ENCODE measurements at places on chromosomes 3 and 15.

DNA sequence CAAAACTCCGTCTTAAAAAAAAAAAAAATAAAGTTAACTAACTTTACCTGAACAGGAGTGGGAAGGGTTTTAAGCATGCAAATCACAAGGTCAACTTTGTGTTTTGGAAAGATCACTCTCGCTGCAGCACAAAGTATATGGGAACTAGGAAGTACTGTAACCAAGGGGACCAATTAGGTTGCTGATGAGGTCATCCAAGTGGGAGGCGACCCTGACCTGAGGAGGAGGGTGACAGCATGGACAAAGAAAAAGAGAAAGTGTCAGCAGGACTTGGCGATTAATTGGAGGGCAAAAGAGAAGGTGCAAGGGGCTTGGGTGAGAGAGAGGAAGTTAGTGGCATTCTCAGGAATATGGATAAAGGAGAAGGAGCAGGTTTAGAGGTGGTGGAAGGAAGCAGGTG, 89.5 kb upstream of the ZBED2 start:
- no peak for DNase-seq

GRCh38 chr15:65338823-65339222, 34.3 kb downstream of the RNU5B-1 start:
- no peak for DNase-seq

- no peak for DNase-seq
Measured at GRCh38 chr3:123688241-123688747, 103.4 kb upstream of the HACD2 start.

GRCh38 chr3:188660415-188660814, 506.5 kb downstream of the LPP start:
- DNase-seq: no peak

DNA sequence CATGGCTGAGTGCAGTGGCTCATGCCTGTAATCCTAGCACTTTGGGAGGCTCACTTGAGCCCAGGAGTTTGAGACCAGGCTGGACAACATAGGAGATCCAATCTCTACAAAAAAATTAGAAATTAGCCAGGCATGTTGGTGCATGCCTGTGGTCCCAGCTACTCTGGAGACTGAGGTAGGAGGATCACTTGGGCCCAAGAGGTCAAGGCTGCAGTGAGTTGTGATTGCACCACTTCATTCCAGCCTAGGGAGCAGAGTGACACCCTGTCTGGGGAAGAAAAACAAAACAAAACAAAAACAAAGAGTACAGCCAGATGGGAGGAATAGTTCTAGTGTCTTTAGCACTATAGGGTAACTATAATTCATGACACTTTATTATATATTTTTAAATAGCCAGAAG, 26.2 kb upstream of the COMMD4 start:
- no peak for DNase-seq

- peak; percentile 58 for DNase-seq
Measured at GRCh38 chr15:44308415-44308814, 19.9 kb downstream of the GOLM2 start.

- DNase-seq: no peak
Measured at GRCh38 chr3:174862101-174862500, 3.0 kb downstream of the NAALADL2 start.

GRCh38 chr3:100972867-100973266, 20.4 kb downstream of the ABI3BP start:
- DNase-seq: no peak

DNA sequence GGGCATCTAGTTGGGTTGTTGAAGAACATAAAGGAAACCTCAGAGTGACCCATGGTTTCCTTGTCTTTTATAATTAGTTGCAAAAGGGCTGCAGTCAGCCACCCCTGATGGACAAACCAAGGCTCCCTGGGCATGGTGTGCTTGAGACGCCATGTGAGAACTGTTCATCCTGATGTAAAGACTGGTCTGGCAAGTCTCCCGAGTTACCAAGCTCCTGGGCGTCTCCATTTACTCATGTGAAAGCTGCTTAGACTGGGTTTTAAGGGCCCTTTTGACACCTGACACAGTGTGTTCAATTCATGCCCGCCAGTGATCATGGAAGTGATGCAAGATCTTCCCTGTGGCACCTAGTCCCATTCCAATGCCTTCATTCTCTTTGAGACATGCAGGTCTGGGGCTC, 49.4 kb downstream of the GRK7 start:
- DNase-seq: no peak

DNA sequence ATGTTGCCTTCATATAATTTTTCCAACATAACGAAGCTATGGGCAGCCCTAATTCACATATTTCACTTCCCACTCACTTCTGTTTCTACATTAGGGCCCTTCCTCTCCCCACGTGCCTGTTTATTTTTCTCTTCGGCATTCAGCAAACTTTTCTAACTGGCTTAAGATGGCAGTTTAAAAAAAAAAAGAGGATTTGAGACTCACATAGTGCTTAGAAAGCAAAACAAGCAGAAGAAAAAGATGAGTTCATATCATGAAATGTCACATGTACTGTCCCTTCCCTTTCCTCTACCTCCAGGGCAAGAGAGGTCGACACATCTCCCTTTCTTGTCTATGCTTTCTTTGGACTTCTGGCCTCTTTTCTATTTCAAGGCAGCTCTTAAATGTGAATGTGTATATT, 30.6 kb downstream of the SLC49A4 start:
- DNase-seq: no peak

DNA sequence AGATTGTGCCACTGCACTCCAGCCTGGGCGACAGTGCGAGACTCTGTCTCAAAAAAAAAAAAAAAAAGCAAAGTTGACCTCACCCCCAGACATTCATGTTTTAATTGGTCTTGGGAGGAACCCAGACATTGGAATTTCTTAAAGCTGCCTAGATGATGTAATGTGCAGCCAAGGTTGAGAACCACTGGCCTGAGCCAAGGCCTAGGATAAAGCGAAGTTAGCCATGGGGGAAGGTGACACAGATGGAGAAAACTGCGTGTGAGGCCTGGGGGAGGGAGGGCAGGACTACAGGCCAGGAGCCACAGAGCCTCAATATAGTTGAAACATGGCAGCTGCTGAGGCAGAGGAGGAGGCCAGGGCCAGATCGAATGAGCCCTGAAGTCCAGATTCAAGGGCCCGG, 21.0 kb downstream of the GLB1 start:
- no peak for DNase-seq

DNA sequence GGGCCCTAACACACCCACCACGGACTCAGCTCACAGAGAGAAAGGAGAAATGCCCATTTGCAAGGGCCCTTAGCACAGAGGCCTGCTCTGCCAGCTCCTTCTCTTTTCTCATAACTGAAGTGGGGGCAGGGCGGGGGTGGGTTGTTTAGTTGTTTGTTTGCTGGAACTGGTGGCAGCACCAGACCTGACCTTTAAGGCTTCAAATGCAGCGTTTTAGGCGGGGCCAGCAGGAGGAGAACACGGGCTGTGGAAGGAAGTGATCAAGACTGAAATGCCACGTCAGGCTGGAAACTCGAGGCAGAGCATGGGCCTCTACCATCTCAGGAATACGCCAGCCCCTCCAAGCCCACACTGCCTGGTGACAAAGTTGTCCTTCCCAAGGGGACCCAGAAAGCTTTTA, 9.3 kb downstream of the CACNA2D2 start:
- no peak for DNase-seq

DNA sequence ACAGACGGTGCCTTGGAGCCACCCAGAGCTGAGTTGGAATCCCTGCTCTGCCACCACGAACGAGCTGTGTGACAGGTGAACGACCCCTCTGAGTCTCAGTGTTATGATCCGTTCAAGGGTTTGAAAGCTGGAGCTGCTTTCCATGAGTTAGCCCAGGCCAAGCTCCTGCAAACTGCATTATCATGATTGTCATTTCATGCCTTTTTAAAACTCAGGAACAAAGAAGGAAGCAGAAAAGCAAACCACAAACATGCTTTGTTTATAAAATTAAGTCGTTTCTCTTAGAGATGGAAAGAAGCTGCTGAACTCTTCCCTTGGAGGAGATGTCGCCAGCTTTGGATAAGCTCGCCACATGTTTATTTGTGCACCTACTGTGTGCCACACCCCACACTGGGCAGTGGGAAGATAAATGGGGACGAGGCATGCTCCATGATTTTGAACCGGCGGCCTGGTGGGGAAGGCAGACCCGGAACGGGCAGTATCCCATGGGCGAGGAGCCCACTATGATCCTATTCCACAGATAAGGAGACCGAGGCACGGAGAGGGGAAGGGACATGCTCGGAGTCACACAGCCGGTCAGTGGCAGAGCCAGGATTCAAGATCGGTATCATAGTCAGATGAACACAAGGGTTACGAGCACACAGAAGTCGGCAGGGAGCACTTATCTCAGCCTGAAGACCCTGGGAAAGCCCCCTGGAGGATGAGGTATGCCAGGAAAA, 15.9 kb downstream of the HRH1 start:
- no peak for DNase-seq

DNA sequence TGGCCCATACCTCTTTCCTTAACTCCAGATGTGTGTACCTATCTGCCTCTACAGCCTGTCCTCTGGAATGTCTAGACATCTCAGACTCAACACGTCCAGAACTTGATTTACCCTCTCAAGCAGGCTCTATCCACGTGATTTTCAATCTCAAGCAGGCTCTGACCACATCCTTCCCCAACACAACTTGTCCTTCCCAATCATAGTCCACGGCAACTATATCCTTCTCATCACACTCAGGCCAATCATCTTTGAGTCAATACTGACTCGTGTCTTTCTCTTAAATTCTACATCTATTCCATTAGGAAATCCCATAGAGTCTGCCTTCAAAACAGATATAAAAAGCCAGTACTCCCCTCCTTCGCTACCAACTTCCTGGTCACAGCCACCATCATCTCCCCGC, 70.4 kb downstream of the FOXP1 start:
- no peak for DNase-seq

GRCh38 chr3:18847583-18848197, 300.6 kb upstream of the KCNH8 start:
- DNase-seq: no peak

DNA sequence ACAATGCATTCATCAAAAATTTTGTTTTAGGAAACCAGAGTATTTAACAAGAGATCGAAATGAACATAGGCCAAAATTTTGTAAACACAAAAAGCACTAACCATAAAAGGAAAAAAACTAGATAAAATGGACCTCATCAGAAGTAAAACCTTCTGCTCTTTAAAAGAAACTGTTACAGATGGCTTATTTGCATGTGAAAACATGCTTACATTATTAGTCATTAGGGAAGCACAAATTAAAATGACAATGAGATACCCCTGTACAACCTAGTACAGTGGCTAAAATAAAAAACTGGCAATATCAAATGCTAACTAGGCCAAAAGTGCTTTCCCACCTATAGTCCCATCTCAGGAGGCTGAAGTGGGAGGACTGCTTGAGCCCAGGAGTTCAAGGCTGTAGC, 19.3 kb downstream of the UBR1 start:
- DNase-seq: no peak

DNA sequence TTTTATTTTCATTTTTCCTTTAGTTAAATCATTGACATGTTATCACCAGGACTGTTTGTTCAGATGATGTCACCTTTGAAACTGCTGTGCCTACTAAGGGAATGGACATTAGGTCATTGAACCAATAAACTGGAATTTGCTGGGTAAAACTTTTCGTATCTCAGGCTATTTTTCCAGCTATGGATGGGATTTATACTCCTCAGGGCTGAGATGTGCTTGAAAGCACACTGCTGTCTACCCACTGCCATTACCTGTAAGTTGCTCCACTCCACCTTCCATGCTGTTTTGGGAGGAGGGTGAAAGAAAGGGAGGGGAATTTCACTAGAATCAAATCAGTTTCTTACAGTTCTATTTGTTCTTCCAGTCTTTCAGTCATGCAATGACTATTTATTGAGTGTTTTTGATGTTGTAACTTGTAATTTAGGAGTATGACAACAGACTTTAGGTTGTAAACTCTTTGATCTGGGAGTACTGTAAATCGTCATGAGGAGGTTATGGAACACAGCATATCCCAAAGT, 11.3 kb downstream of the EHD4 start:
- no peak for DNase-seq

DNA sequence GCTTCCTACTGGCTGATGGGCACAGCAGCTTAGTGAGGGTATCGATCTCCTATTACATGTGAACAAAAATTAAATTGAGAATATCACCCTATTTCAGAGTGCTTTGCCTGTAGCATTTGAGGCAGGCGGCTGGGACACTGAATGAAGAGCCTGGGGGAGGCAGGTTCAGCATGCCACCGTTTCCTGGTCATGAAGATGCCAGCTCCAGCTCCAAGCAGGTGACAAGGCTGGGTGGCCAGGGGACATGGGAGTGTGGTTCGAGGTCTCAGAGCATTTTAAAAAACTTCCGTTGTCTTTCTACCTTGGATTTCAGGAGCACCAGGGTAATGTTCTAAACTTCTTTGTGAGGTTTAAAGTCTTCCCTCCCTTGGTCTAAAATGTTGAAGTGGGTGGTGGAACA, 158.2 kb downstream of the RPLP1 start:
- DNase-seq: peak; percentile 1

- DNase-seq: no peak
Measured at GRCh38 chr3:29759411-29760225, 478.7 kb downstream of the RBMS3 start.

GRCh38 chr3:154464440-154465190, 34.6 kb upstream of the GPR149 start:
- DNase-seq: no peak

DNA sequence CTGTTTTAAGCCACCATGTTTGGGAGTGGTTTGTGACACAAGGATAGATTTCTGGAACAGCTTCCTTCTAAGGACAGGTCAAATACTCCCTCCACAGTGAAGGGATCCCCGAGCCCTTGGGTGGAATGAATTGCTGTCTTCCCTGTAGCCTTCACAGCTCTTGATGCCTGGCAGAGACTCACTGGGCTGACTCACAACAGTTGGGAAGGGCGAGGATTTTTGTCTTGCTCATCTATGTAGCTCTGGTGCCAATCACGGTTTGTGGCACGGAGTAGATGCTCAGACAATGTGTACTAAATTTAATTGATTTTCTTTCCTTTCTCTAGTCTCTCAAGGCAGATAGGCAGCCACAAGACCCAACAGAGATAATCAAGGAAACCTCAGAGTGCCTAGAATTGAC, 27.0 kb downstream of the CRYGS start:
- DNase-seq: no peak

DNA sequence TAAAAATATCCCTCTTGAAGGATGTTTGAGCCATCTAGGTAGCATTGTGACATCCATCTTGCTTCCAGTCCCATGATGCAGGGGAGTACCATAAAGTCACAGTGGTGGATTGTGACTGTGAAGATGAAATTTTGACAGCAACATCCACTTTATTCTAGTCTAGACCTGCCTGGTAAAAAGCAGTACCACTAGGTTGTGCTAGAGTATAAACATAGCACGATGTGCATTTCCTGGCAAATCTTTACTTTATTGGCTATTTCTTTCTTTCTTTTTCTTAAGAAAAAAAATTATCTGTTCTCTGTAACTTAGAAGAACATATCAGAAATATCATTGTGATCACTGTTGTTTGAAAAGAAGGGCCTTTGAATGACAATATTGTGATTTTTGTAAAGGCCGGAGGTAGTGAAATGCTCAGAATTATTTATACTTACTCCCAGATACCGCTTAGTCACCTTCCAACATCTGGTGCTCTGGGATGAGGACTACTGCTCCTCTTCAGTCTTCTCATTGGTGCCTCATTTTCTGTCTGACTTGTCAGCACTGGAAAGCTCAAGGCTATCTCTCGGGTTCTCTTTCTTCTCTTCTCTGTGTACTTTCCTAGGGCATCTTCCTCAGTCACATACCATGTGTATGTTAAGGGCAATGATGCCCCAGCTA, 35.6 kb downstream of the AGBL1 start:
- no peak for DNase-seq
